CD4-positive, alpha-beta T cell treated with Interleukin-15 for 4 hours (primary cell): ENCODE measurements at places on chromosomes 11 and 22.

DNA sequence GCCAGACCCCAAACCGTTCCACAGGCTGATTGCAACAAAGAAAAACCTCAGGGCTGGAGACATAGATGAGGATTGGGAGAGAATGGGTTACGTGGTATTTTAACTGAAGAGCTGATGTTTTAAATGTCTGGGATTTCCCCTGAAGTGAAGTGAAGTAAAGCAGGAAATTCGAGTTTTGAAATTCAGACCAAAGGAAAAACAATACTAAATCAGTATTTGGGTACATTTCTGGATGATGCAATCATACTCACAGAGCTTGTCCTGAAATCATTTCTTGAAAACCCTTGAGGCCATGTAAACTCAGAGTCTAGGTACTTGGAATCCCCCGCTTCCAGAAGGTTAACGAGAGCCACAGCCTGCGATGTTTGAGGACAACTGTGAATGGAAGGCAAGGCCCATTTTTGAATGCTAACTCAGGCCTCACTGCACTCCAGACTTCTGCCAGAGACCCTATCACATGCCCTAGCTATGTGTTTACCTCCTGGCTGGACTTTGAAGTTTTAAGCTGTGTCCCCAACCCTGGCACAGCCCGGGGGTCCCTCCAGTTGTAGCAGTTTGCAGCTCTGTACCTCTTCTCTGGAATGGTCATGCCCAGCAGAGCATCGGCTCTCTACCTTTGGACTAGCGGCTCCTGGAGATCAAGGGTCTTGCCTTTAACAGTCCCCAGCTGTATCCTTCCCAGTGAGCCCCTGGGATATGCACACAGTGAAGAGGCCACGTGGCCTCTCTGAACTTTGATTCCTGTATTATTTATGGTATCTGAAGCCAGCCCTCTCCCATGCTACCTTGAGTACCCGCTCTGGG, 5.4 kb upstream of the FTH1 start:
- DNase-seq, result no peak

- DNase-seq, result no peak
These were observed 82.0 kb upstream of the ARHGAP32 start for GRCh38 chr11:129273944-129274711.

DNA sequence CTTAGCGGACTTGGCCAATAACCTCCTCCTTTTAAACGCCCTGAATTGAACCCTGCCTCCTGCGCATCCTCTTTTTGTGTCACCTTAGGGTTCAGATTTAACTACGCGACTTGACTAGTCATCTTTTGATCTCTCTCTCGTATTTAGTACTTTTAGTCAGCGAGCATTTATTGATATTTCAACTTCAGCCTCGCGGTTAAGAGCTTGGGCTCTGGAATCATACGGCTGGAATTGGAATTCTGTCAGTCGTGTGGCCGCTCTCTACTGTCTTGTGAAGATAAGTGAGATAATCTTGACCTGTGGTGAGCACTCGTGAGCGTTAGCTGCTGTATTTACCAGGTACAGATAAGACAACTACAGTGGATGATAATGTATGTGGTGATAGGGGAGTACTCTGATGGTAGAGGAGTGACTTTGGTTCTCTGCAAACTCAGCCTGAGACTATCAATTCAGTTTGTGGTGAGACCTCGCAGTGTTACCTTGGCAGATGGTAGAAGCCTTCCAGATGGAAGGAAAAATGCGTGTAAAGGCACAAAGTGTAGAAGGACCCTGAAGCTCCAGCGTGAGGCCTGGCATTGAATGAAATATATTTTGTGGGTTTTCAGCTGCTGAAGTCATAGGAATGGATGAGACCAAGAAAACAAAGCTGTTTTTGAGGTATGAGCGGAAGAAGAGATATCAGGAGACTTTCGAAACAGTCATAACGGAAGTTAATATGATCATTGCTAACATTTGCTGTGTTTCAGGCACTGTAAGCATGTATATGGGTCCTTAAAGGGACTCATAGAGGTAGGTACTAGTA, 682 bp downstream of the ATM start:
- peak; percentile 61 for DNase-seq

DNA sequence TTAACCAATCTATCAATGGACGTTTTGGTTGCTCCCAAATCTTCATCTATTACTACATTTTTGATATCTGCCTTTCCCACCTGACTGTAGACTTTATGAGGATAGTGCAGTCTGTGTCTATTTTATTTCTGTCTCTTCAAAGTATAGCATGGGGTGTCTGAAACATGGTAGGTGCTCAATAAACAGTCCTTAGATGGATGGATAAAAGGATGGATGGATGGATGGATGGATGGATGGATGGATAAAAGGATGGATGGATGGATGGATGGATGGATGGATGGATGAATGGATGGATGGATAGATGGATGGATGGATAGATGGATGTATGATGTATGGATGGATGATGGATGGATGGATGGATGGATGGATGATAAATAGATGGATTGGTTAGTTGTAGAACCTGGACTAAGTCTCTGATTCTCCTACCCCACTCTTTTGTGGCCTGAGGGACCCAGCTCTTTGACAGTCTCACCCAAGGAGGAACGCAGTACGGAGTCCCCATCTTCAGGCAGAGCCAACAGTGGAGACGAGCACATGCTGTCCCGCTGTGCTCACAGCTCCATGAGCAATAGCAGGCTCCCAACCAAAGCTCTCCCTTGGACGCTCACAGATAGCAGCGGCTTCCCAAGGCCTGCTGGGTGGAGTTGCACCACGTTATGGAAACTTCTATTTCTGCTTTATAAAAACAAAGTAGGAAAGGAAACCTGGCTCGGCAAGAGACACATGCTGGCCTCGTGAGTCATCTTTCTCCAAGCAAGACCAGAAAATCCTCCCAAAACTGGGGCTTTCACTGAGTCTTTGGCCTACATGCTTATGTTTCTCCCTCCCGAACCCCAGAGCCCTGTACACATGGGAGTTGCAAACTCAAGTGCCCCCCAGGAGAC, 448.0 kb downstream of the MIAT start:
- DNase-seq, result no peak

DNA sequence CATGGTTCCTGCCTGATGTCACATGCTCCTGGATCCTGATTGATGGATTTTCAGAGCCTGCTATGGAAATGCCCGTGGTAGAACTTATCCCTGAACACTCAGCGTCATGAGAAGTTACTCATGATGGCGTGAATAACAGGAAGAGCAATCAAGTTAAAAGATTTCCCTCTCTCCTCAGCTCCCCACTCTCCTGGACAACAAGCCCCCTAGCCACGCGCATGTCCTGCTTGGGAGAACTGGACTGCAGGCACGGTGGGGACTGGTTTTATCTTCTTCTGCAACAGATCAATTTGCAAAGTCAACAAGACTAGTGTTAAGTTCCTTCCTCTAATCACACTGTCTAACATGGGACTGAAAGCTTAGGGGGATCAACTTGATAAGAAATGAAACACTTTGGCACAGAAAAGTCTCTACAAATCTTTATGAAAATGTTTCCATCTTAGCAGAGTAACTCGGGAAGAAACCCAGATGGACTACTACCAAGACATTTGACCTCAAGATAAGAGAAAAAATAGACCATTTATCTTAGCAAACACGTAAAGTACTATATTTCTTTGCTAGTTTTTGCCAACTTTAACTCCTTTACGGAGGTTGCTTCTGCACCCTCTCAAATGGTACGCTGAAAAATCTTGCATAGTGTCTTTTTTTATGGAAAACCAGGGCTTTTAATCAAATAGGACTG, 27.6 kb downstream of the POU2AF1 start:
- DNase-seq, result no peak

- DNase-seq, result no peak
These were observed 251.5 kb upstream of the ISX start for GRCh38 chr22:34814260-34815025.

- no peak for DNase-seq
These were observed 797 bp downstream of the THY1 start for GRCh38 chr11:119421941-119422808.

DNA sequence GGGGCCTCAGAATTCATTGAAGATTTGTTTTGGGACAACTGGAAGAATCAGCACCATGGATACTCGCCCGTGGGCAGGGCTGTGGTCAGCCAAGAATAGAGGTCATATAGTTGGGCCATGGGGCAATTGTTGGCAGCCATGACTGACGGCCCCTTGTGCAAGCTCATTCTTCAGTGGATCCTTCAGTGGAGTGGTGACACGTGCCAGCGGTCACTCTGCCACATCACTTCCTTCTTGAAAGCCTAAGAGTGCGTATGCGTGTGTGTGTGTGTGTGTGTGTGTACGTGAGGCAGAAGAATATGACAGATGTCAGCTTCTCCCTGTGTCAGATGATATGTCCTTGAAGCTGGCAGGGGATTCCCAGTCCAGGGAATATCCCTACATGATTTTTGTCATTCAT, 1.8 kb upstream of the IL18BP start:
- no peak for DNase-seq

- DNase-seq, result no peak
These were observed 21.8 kb upstream of the TP53AIP1 start for GRCh38 chr11:128964463-128964930.

GRCh38 chr11:122711831-122712381, 56.4 kb downstream of the UBASH3B start:
- no peak for DNase-seq

- no peak for DNase-seq
These were observed 4.2 kb upstream of the OSM start for GRCh38 chr22:30270832-30271231.

DNA sequence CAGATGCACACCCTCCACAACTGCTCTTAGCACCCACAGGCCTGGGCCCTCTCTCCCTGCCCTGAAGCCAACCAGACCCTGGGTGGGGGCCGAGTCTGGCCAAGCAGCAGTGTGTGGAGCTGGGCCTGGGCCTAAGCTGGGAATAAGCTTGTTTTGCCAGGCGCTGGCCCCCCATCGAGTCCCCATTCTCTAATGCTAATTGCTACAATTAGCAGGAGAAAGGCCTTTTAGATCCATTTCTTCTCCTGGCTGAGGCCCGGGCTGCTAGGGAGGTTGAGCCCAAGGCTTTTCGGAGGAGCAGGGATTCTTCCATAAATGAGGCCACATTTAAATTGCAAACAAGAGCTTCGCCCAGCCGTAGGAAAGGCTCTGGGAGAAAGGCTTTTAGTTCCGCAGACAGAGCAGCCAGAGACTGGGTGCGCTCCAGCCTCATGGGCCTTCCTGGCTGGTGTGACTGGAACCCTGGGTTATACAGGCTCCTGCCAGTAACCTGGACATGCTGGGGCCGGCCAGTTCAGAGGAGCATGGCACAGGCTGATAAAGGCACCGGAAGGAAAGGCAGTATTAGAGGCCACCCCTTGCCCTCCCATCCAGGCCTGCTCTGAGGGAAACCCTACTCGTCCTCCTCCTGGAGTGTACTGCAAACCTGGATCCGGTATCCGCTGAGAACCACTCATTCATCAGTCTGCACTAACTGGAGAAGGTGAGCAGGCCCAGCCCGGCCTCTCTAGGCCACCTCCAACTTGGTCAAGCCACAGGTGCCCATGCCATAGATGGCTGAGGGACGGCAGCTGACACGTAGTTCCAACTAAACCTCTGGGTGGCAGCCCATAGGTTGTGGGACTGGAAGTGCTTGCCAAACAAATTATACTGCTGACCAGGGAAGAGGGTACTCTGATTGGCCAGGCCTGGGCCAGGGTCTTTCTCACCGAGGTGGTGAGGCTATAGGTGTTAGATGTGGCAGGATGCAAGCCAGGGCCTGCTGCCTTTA, 6.2 kb downstream of the KCNQ1OT1 start:
- DNase-seq, result no peak

DNA sequence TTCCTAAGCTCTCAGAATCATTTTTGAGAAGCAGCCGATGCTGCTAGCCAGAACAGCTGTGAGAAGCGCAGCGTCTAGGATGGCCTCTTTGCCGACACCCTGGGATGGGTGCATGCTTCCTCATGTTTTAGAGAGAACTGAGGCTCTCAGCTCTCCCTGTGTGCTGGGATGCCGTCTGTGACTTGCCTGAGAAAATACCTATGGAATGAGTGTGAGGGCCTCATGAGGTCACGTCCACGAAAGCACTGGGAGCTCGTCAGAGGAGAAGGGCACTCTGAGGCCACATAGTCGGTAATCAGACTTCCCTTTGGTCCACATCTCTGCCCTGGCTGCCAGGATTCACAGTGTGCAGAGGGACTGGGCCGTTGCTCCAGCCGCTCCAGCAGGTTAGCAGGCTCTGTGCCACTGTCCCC, 54.7 kb downstream of the MICAL3 start:
- DNase-seq, result no peak

- DNase-seq, result no peak
These were observed 53.5 kb upstream of the EIF3M start for GRCh38 chr11:32529994-32530588.

DNA sequence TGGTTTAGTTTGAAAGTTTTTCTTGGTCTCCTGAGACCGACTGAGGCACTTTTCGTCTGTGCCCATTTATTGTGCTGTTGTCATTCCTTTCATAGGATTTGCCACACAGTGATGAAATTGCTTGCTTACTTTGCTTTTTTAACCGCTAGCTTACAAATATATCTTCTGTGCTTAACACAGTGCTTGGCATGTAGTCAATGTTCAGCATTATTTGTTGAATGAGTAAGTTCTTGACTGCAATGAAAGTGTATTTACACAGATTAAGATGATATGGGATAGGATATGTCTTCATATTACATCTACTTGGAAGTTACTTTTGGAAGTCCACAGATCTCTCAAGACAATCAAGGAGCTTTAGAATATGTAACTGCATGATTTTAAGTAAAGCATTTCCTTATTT, 91.2 kb downstream of the GRIA4 start:
- no peak for DNase-seq

DNA sequence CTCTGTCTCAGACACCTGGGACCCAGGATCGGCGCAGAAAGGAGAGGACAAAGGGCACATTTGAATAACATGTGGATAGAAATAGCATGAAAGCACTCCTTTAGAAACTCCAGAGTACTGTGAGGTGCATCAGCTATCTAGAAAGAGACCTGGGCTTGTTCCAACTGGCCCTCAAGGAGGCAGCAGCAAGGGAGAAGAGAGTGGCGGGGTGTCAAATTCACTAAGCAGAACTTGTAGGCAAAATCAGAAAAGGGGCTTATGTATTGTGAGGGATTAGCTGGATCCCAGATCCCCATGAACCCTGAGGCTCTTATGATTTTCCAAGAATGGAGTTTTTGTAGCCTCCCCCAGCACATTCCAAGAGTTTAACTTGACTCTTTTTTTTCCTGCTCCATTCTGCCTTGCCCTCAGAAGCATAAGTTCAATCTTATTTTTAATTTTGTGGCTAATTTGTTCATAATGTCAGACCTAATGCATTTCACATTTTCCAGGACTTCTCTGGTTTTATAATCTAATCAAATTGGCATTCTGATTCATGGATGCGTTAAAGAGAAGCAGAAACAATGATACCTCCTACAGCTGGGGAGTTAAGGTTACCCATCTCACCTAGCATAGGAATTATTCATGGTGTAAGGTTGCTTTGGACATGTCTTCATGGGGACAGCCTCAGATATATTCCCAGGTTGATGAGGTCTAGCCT, 33.6 kb downstream of the USH1C start:
- no peak for DNase-seq
